NCI-H1436 (cell line): ENCODE measurements at places on chromosomes 6 and 20.

DNA sequence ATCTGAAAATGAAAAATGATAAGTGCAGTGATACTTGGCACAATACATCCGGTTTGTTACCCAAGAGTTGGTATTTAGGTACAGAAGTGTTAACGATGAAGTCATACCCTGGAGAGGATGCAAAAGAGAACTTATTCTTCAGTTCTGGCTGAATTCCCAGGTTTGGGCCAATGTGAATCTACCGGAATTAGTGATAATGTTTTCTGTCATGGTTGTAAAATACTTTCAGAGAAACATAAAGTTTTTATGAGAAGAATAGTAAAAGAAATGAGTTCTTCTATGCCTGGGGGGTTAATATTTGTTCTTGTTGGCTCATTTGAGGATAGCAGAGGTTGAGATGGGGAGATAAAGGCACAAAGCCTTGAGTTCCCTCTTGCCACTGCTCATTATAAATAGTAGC is 509.9 kb upstream of the POU3F2 start:
- DNase-seq, result no peak

- no peak for DNase-seq
These were observed 7.0 kb downstream of the COL9A3 start for GRCh38 chr20:62823688-62824475.

- DNase-seq, result no peak
These were observed 55.9 kb downstream of the RREB1 start for GRCh38 chr6:7163661-7164071.

- DNase-seq, result no peak
These were observed 283.9 kb downstream of the FOXC1 start for GRCh38 chr6:1893470-1894130.

DNA sequence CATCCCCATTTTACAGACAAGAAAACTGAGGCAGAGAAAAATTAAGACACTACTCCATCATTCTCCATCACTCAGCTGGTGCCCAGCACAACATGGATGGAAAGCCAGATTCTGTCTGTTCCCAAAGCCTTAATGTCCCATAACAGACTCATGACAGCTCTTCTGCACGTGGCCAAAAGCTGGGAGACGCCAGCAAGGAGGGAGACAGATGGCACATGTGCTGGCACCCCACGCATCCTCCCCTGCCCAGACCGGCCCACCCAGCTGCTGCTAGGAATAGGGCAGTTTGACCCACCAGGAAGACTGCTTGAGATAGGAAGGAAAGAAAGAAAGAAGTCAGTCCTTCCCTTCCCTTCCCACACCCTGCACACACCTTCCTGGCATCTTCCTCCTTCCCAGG is 96.3 kb downstream of the PREX1 start:
- DNase-seq, result no peak

GRCh38 chr20:61990484-61990883 is 75.2 kb downstream of the TAF4 start:
- DNase-seq, result no peak

- DNase-seq, result no peak
These were observed 65.5 kb downstream of the ISM1 start for GRCh38 chr20:13286607-13287006.

- DNase-seq, result no peak
These were observed 225 bp downstream of the MAP3K5 start for GRCh38 chr6:136792095-136792409.

- no peak for DNase-seq
These were observed 57.6 kb downstream of the NRSN1 start for GRCh38 chr6:24183584-24183983.

DNA sequence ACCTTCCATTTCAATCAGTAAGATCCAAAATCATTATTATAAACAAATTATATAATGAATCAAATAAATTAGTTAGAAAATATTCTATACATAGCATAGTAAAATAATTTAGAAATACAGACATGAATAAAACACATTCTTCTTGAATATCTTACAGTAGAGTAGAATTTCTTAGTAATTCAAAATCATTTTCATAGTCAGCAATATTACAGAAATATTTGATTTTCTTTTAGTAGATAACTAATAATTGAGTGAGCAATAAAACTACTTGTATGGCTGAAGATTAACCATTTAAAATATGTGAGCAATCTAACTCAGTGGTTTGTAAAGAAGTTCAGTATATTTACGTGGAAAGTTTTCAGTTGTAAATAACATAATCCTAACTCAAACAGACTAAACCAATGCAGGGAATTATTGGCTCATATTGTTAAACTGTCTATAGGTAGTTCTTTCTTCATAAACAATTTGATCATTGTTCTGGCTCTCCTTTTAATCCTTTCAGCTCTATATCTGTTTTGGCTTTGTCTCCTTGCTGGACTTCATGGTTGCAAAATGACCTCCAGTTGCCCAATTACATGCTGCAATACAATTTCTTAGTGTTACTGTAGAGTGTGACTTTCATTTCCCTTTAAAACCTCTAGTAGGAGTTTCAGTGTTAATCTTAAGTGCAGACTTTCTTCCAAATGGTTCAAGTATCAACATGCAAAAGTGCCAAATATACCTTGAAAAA is 307.5 kb downstream of the EYS start:
- no peak for DNase-seq

GRCh38 chr20:58837717-58838116 is 13.0 kb downstream of the GNAS-AS1 start:
- DNase-seq, result no peak

DNA sequence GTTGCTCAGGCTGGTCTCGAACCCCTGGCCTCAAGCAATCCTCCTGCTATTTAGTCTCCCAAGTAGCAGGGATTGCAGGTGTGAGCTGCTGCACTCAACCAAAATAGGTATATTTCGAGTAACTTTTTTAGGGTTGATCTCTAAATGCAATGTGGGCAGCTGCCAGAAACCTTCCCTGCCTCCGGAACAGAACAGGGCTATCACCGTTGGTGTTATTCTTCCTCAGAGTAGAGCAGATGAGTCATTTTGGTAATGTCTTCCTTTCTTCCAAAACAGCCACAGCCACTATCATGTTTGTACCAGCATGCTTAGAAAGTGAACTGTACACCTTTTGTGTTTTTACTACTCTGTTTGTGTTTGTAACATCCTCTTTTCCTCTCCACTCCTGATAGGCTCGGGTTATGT is 44.1 kb downstream of the SNX9 start:
- DNase-seq, result no peak

DNA sequence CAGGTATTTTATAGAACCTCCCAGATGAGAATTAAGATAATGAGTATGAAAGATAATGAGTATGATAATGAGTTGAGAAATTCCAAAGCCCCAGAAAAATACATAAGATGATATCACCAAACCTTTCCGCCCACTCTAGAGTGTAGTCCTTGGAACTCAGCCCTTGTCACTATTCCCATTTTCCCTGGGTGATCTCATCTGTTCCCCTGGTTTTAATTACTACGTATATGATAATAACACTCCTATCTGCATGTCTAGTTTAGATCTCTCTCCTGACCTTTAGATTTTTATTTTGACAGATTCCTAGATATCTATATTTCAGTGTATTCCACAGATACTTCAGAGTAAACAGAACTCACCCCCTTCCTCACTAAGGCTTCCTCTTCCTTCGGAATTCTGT is 51.0 kb upstream of the ASIP start:
- no peak for DNase-seq

DNA sequence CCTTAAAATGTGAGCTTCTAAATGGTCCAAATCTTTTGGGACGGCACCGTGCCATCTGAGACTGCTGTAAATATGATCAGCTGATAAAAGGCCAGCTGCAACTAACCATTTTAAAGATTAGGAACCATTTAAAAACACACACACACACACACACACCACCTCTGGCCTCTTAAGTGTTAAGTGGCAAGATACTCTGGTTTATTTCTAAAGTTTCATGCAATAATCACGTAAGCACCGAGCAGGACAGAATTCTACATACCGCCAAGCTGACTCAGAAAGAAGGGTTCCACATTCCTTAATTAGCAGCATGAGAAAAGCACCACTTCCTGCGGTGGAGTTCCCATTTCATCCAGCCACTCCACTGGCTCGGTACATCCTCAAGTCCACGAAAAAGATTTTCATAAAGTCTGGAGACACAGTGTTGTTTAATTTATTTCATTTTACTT is 17.8 kb upstream of the ZNF217 start:
- no peak for DNase-seq

DNA sequence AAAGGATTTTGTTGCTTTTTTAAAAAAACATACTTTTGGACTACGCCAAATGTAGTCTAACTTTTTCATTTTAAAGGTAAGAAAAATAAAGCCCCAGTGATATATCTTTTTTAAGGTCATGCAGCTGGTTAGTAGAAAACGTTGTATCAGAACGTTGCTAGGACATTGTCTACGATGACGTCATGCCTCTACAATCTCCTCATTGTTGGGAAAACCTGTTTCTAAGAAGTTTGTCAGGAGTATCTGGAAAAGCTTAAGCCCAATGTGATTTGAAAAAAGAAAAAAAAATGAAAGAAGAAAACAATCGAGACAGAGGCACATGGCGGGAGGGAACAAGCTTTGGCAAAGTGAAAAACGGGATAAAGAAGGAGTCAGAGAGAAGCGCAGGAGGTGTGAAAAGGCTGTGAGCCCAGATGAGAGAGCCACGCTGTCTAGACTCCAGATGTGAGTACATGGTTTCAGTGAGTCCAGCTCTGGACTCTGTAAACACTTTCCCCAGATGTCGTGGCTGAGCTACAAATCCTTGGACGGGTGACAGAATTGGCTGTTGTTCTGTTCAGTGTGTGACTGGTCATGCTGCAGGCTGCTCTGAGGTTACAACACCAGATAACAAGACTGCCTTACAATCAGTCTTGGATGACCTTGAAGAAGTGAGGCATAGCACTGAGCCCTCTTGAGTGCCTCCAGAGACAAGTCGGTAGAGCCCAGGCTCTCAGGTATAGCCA is 656.7 kb upstream of the ID4 start:
- DNase-seq, result no peak

DNA sequence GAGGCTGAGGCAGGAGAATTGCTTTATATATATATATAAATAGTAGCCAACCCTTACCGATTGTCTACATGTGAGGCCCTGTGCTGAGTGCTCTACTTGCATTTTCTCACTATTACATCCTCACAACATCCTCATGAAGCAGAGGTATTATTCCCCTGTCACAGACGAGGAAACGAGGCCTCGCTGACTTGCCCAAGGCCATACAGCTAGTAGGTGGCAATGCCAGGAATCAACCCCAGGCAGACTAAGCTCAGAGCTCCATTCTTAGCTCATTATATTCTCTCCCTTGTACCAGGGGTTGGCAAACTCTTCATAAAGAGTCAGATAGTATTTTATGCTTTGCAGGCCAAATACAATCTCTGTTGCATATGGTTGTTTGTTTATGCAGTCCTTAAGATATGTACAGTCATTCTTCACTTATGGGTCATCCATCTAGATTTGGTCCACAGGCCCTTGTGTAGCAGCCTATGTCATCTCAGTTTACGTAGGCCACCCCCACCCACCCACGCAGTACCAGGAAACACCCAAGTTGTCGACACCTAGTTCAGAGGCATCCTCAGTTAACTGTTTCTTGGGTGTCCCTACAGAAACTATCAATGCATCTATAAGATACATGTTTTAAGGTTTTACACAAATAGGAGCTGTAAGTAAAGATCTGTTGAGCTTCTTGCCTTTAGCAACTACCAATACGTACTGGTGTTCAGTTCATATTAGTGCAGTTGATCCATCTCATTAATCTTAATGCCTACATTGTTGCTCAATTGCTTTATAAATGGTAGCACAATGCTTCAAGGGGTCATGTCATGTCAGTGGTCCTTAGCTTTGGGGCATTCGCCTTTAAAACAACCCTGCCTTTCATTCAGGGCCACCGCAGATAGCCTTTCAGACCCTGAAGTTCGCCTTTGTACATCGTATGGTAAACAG is 3.0 kb downstream of the CASS4 start:
- DNase-seq, result no peak

DNA sequence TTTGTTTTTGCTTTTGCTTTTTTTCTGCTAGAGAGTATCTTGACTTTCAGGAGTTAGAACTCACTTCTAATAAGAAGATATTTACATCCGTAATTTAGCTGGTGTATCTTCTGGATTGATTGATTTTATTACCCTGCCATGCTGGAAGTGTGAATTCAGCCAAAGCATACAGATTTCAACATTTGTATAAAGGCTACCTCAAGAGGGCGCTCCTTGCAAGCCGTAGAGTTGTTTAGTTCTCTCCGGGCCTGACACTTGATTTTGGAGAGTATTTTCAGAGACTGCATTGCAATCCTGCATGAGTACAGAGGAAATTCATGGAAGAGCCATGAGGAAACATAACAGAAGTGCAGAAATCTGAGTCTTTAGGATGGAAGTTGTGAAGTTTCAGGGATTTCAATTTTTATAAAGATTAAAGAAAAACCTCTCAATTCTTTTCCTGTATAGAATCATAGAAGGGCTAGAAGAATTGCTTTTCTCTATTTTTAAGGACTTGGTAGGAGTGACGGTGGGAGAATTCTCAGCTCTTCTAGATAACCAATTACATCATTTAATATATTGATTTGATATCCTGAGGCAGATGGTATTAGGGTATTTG is 66.7 kb upstream of the TIAM2 start:
- peak; percentile 59 for DNase-seq

DNA sequence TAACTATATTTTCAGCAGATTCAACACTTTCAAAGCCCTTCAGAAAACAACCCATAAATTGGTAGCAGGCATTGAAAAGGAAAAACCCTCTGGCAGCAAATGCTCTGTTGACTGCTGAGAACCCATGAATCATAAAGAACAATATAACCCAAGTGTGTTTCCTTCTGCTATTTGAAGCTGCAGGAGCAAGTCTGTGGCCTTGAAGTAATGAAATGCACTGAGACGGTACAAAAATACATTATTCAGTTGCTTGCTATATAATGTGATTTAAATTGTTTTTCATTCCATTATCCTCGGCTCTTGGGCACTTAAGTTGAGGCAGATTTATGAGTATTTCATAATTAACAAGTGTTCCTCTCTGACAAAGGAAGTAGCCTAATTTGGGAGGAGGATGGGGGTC is 40.6 kb upstream of the SAMD5 start:
- no peak for DNase-seq

DNA sequence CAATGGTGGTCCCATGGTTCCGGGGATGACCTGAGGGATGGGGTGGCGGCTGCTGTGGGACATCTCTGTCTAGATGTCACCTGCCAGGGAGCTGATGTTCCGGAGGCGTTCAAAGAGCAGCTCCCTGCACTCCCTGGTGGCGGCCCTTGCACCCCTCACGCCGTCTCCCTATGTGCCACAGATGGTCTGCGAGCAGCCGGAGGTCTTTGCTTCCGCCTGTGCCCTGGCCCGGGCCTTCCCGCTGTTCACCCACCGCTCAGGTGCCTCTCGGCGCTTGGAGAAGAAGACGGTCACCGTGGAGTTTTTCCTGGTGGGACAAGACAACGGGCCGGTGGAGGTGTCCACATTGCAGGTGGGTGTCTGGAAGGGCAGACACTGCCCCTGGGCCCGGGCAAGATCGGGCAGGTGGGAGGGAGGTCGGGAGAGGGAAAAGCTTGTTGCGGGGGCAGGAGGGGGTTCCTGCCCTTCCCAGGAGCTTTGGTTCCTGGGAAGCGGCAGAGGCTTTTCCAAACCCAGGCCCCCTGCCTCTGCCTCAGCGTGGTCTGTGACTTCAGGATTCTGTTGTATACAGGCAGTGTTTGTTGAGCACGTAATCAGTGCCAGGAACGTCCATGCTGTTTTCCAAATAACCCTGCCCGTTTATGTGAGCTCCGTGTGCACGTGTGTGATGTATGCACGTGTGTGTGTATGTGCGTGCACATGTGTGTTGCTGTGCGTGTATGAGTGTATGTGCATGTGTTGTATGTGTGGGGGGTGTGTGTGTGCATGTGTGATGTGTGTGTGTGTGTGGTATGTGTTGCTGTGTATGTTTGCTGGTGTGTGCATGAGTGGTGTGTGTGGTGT is 1.9 kb downstream of the NPEPL1 start:
- no peak for DNase-seq

- no peak for DNase-seq
These were observed 58.7 kb downstream of the UTRN start for GRCh38 chr6:144343701-144344428.
